ENCODE measurements at places on chromosomes 2 and 18.

DNA sequence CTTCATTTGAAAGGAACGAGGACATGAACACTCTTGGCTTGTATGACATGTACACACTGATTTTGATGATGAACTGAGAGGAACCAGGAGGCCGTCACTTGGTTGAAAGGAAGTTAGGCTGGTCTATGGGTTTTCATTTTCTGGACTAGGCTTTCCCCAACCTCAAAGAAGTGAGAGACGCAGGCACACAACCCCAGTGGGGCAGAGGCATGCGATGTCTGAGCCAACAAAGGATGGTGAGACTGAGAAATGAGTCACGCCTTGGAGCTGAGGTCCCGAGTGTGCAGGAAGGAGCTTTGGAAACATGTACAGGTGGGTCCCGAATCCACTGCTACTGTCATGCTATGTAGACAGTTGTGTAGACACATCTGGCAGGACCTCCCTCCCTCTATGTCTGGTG lies 24.1 kb downstream of the SIGLEC15 start:
- DNase-seq, result no peak

DNA sequence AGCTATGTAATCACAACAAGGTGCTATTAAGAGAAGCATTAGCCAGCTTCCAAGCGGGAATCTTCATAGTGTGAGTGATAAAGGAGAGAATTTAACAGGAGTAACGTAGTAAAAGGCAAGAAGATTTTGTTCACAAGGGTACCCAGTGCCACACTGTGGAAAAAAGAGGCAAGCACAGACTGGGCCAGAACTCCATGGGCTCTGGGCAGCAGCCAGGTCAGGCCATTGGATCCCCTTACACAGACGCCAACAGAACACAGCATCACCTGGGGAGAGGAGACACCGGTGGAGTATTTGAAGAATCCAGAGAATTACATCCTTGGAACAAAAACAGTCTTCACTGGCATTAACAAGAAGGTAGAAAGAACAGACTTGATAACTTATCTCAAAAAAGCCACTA lies 21.2 kb downstream of the AMER3 start:
- no peak for DNase-seq

DNA sequence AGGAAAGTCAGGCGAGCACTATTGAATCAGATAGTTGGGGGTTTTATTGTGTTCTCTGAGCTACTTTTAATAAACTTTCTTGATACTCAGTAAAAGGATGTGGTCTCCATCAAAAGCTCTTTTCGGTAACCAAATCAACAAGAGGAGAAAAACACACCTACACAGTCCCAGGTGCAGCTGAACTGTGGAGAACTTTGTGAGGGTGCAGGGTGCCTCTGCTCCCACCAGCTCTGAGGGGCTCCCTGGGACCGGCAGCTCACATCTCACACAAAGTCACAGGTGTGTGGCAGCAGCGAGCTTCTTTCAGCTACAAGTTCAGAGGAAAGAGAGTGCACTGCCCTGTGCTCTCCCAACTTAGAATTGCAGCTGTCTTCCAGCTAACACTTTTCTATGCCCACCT lies 650.4 kb downstream of the RNF144A start:
- DNase-seq, result peak; percentile 72

GRCh38 chr18:76764291-76764901 lies 58.0 kb upstream of the ZNF236 start:
- DNase-seq, result no peak

DNA sequence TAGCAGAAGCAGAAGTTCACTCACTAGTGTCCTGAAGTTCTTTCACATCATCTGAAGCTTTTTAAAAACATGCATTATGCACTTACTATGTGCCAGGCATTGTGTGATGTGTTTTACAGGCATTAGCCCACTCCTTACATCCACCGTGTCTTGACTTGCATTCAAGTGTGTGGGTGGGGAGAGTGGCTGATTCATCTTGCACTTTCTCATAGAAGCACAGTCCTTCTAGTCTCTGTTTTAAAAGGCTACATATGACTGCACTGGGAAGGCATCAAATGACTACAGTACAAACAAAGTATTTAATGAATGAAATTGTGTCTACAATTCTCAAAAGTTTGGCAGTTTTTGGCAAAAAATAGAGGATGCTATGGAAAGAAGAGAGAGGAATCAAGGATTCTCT lies 21.6 kb upstream of the DSC3 start:
- no peak for DNase-seq

GRCh38 chr2:207224791-207225482 lies 59.2 kb upstream of the KLF7 start:
- peak; percentile 63 for DNase-seq

DNA sequence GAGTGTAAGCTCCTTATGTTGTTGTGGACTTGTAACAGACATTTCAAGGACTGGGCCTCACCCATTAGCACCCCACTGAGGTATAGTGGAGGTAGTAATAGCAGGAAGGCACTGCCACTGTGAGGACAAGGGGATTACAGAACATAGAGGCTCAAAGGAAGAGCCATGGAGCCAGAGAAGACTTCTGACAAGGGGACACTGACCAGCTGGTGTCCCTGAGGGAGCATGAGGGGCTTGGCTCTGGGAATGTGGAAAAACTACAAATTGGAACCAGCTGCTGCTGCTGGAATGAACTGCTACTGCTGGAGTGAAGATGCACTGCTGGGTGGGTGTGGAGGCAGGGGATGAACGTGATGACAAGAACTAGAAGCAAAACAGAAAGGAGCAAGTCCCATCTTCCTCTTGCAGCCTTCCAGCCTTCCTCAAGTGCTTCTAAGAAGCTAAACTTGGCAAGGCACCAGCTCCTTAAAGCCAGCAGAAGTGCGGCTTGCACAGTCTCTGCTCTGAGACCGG lies 167.3 kb upstream of the NOSTRIN start:
- DNase-seq, result no peak

DNA sequence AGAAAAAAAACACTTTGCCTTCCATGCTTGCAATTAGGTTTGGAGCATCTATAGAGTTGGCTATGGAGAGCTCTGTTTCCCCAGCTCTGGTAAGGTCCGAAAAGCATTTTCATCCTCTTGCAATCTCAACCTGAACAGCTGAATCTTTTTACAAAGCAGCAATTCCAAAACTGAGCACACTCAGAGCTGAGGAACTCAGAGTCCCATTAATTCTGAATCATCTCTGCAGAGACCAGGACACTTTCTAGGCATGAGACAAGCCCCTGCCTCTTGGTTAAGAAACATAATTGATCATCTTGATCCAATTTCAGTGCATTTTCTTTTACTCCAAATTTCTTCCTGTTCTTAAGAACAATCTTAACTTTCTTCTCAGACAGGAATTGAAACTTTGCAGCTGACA lies 4.2 kb downstream of the CNGA3 start:
- no peak for DNase-seq

DNA sequence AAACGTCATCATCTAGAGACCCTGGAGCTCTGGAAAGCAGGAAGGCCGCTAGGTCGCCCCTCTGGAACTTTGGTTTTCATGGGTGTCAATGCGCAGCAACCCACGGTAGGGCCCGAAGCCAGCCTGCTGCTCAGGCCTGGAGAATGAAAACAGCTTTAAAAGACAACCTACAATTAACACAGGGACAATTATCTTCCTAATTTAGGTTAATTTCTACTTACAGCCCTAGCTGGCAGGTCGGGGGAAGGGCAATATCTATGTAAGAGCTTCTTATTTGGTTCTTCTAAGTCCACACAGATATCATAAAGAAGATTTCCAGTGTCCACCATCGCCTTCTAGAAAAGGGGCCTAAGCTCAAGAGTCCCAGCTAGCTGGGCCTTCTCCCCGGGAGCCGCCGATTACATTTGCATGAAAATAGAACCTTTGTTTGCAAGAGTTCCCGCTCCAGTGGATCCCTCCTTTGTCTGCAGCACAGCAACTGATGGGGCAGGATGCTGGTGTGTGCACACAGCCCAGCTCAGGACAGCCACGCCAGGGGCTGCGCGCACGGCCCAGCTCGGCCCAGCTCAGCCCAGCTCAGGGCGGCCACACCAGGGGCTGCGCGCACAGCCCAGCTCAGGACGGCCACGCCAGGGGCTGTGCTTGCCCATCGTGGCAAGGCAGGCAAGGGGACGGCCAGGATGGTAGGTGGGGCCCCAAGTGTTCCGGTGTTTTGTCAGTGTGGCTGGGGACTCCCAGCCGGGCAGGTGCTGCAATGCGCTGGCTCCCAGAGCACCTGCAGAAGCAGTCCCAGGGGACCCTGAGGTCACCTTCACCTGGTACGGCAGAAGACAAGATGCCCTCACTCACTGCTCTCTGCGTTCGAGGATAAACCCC lies 109.1 kb downstream of the HDAC4 start:
- DNase-seq, result no peak

DNA sequence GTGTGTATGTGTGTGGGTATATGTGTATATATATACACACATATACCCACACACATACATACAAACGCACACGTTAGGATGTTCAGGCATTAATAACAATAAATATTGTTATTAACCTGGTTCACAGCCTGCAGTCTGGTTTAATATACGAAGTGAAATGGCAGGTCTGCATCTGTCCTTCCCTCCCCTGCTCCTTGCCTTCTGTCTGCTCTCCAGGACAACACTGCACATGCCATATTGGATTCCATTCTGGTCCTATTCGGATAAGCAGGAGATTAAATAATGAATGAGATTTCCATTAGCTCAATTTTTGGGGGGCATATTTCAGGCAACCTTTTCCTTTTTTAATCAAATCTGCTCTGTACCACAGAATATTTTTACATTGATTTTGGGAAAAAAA lies 158.0 kb downstream of the CELF4 start:
- no peak for DNase-seq

DNA sequence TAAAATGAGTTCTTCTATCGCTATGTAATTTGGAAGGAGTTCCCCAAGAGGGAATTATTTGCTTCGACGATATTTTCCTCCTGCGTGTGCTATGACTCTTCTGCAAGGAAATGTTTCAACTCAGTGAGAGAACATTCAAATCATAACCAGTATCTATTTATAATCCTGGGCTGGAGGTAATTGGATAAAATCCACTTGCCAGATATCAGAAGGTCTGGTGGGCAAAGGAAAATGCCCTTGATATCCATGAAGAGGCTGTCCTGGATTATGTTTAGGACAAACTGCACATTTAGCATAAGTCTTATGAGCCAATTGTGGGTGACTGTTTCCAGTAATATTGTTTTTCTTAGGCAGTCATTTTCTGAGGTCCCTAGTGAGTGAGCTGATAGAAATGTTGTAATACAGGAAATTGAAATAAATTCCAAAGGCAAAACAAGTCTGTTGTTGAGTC lies 17.7 kb downstream of the RPIA start:
- DNase-seq, result no peak

DNA sequence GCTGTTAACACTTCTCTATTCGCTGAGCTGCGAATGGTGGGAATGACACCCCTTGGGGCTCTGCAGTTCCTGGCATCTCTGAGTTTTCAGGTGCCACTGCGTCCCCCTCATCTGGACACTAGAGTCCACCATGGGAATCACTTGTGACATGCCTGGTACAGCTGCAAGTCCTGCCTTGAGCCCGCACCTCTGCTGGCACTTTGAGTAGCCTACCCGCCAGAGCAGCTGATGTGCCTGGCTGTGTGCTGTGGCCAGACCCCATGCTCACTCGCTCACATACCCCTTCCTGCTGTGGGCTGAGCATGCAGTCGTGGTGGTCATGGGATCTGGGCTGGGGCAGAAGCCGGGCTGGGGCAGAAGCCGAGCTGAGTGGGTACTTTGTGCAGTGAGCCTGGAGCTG lies 117.6 kb downstream of the RND3 start:
- DNase-seq, result no peak

- no peak for DNase-seq
These were observed 270.7 kb upstream of the HDAC4 start for GRCh38 chr2:239671471-239671870.

- DNase-seq, result no peak
These were observed 576.0 kb downstream of the ARHGAP15 start for GRCh38 chr2:143705108-143705707.

- no peak for DNase-seq
These were observed 35.4 kb downstream of the PPP4R3B start for GRCh38 chr2:55581874-55582547.

GRCh38 chr2:25895610-25896009 lies 17.3 kb upstream of the ASXL2 start:
- no peak for DNase-seq

DNA sequence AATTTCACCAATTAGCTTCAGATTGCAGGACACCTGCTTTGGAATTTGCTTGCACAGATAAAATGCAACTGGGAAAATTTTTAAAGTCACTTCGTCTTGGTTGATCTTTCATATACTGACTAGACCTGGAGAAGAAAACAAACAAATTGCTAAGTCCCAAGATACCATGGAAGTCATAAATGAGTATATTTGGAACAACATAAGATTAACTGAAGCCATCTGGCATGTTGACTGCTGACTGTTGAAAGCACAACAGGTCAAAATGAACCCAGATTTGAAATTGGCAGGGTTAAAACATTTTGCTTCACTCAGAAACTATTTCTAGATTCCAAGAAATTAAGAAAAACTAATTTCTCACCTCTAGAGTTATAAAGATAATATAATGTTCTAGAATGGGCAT lies 470.7 kb downstream of the LPIN1 start:
- DNase-seq, result no peak

GRCh38 chr2:44296653-44297052 lies 21.4 kb downstream of the SLC3A1 start:
- no peak for DNase-seq

DNA sequence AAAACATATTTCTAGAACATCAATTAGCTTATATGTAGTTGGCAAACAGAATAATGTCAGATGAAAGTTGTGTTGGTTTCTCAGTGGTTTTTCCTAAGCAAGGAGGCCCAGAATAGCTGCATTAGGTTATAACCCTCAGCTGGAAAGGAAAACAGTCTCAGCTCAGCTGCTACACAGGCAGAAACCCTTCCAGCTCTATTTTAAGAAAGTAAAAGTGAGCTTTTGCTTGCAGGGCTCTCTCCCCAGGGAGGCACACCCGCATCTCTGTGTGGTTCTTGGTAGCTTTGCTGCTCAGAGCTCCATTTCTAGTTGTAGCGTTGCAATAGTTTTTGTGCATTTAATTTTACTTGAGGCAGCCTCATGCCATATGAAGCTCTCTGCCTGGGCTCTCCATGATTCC lies 54.6 kb downstream of the PIKFYVE start:
- no peak for DNase-seq

DNA sequence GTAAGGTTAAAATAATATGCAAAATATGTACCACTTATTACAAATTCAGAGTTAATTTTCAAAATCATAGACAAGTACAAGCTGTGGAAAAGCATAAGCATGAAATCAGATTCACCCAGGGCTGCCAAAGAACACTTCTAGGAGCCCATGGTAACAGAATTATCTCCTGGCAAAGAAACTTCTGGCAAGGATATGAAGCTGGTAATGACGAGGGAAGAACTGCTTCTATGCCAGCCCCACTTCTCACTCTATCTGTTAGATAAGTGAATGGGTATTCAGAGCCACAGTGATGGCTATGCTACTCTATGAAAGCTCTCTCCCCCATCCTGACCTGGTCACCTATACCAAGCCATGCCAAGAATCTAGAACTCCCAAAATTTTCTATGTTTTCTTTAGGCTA lies 36.9 kb upstream of the PDE1A start:
- no peak for DNase-seq

- no peak for DNase-seq
These were observed 159.4 kb downstream of the THADA start for GRCh38 chr2:43436431-43436830.

GRCh38 chr2:44163777-44164176 lies 4.9 kb upstream of the PPM1B start:
- no peak for DNase-seq
